Pulmonary artery endothelial cell (primary cell): ENCODE measurements at places on chromosomes 1 and 21.

GRCh38 chr1:159959451-159959850 is 5.4 kb upstream of the SLAMF9 start:
- no peak for DNase-seq

GRCh38 chr1:151060007-151060656 is at the start of gene MLLT11:
Gene MLLT11 (plus strand): TSS chr1:151060397. CDS start chr1:151067225, 6,828 bp downstream.
- DNase-seq = no peak

GRCh38 chr1:227952374-227953021 is 4.8 kb upstream of the WNT9A start:
- DNase-seq = no peak

- DNase-seq = no peak
These were observed 95.5 kb downstream of the TIAM1 start for GRCh38 chr21:31248598-31248997.

GRCh38 chr1:181079382-181079781 is 9.1 kb upstream of the IER5 start:
- DNase-seq = no peak

GRCh38 chr1:7404046-7404742 is 366.9 kb upstream of the VAMP3 start:
- no peak for DNase-seq

- no peak for DNase-seq
These were observed 123.6 kb downstream of the DTL start for GRCh38 chr1:212158912-212159796.

DNA sequence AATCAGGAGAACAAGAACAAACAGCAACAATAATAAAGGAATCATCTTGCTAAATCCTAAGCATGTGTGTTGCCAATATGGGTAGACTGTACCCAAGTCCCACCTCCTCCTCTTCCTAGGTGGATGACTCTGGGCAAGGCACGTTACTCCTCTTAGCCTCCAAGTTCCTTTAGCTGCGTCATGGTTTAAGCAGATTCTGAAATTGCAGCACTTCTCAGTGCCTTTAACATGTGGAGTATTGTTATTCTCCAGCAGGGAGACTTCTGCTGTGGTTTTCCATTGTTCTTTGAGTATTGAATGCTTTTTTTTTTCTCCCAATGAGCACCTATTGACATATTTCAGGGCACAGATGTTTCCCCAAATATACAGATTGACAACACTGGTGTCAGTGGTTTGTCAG is 15.5 kb downstream of the ARHGEF10L start:
- DNase-seq = no peak

- no peak for DNase-seq
These were observed 6.7 kb upstream of the PADI6 start for GRCh38 chr1:17365293-17365692.

GRCh38 chr1:89361681-89362080 is 2.2 kb upstream of the GBP6 start:
- DNase-seq = no peak

DNA sequence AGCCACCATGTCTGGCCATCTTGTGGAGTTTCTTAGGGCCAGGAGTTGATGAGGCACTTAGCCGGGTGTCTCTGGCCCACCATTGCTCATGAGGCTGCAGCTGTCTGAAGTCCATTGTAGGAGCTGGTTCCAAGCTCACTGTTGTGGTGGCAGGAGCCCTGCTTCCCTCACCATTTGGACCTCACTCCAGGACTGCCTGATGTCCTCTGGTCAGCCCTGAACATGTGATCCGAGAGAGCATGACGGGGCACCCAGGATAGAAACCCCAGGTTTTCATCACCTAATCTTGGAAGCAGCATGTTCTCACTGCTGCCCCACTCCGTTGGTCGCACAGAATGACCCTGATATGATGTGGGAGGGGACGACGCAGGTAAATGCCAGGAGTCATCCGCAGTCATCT is 56.2 kb upstream of the FAM3B start:
- DNase-seq = no peak

- no peak for DNase-seq
These were observed 33.6 kb upstream of the F13B start for GRCh38 chr1:197100677-197101076.
